Cerebellar nuclear complex (tissue), 1 donor: ENCODE measurements at places on chromosomes 5 and 9.

- no peak for DNase-seq
These were observed 88.0 kb upstream of the MAN2A1 start for GRCh38 chr5:109601736-109602135.

GRCh38 chr5:59813761-59814536 lies 79.6 kb downstream of the PDE4D start:
- DNase-seq, result no peak

GRCh38 chr5:128358826-128359225 lies 179.2 kb downstream of the FBN2 start:
- no peak for DNase-seq

GRCh38 chr5:155258161-155258560 lies 244.6 kb downstream of the KIF4B start:
- no peak for DNase-seq

GRCh38 chr5:109882546-109882945 lies 192.8 kb downstream of the MAN2A1 start:
- DNase-seq, result no peak

- DNase-seq, result no peak
These were observed 161.6 kb upstream of the FBXL17 start for GRCh38 chr5:108543486-108543885.

GRCh38 chr5:101783241-101784013 lies 512.7 kb downstream of the SLCO4C1 start:
- DNase-seq, result no peak

DNA sequence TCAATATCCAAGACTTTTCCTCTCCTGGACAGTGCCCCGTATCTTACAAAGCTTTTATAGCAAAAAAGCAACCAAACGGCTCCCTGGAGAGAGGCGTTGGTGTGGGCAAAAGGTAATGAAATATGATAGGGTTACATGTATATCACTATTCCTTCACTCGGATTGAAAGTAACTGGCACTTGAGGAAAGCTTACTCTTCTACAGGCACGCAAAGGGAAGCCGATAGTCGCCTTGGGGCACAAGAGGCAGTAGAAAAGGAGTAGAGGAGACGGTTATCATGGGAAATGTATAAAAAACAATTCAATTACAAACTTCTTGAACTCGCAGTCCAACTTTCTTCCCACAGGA lies 1.1 kb downstream of the DIAPH1 start:
- DNase-seq, result no peak

- no peak for DNase-seq
These were observed 117.9 kb upstream of the CKMT2 start for GRCh38 chr5:81115261-81115660.

- no peak for DNase-seq
These were observed 18.7 kb downstream of the PCDHGC5 start for GRCh38 chr5:141507387-141508091.

- DNase-seq, result no peak
These were observed 540.9 kb downstream of the KIF4B start for GRCh38 chr5:155554500-155554899.

- no peak for DNase-seq
These were observed 12.8 kb upstream of the NUP214 start for GRCh38 chr9:131112374-131113154.

GRCh38 chr5:148911386-148911785 lies 85.0 kb downstream of the ADRB2 start:
- DNase-seq, result no peak

GRCh38 chr5:160539431-160539830 lies 117.8 kb downstream of the PTTG1 start:
- no peak for DNase-seq

DNA sequence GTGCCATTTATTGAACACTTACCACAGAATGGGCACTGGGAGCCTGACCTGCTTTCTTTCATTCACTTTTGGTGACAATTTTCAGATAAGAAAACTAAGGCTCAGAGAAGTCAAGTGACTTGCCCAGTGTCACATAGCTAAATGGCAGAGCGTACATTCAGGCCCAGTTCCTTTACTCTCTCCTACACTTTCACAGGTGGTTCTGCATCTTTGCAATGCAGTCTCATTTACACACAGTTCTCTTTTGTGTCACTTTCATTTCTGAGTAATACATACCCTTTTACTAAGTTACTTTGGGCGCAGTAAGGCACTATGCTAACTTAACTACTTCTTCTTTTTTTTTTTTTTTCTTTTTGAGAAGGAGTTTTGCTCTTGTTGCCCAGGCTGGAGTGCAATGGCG lies 8.3 kb downstream of the NFIL3 start:
- DNase-seq, result no peak

GRCh38 chr9:83649515-83649914 lies 26.6 kb downstream of the IDNK start:
- DNase-seq, result no peak

- DNase-seq, result no peak
These were observed 43.7 kb downstream of the RASEF start for GRCh38 chr9:83019246-83019645.

DNA sequence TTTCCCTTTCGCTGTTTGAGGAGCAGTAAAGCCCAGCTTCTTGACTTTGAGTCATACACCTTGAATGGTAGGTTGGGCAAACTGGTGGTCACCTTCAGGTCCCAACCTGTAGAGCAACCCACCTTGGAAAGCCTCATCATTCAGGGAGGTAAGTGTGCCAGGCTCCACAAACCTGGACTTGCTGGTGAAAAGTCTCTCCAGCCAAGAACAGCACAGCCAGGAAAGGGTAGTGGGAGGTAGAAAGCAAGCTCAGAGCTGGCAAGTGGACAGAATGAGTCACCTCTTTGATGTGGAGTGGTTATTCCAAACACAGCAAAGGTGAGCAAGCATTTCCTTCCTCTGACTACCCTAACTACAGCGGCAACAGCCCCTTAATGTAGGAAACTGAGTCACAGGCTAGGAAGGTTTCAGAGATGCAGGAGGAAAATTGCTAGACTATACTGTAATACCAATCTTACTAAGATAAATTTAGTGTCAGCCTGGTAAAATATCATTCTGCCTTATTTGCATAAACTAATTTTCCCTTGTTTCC lies 117.5 kb upstream of the MTAP start:
- DNase-seq, result no peak

DNA sequence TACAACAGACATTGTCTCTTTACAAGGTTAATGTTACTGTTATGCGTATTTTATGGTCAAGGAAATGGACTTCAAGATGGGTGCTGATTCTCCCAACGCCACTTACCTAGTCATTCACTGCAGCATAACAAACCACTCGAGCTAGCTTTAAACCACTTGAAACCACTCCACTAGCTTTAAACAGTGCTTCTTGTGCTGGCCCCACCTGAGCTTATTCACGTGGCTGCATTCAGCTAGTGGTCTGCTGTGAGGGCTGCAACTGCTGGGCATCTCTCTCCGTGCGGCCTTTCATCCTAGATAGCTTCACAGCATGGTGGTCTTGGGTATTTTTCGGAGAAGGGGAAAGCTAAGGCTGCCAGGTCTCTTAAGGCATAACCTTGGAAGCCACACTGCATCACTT lies 3.5 kb upstream of the HRH2 start:
- no peak for DNase-seq

GRCh38 chr5:38765399-38765861 lies 80.4 kb upstream of the OSMR start:
- DNase-seq, result no peak

GRCh38 chr9:113151696-113152630 lies 1.2 kb downstream of the SLC31A2 start:
- DNase-seq, result no peak

DNA sequence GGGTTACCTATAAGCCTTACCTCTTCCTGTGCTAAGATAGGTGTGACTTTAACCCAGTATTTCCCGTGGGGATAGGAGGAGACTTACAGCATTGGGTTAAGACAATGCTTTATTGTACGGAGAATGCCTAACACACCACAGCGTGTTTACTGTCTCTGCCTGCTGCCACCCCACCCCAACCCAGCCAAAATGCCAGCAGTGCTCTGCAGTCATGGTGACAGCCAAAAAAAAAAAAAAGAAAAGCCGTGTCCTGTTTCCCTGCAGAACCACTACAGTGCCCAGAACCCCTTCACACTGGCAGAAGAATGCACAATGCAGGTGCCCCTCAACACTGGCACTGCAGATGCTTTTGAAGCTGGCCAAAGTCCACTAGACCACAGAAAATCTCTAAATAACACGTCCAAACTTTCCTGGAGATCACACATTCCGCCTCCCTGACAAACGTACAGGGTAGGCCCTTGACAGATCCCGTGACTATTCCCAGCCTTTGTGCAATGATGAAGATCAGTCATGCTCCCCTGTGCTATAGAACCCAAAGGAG lies 102.2 kb downstream of the SERINC5 start:
- no peak for DNase-seq

DNA sequence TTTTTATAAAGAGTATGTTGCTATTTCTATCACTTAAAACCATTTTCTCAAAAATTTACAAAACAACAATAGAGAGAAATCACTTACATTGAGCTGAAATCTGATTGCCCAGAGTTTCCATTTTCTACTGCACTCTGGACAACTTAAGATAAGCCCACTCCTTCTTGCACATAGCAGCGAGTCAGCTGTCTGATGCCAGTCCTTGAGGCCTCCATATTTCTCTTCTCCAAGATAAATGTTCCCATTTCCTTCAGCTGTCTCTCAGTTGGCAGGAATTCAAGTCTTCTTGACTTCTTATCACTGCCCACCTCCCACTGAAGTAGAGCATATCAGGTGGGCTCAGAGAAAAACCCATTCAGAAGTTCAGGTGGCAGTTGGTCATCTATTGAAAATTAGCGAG lies 78.5 kb upstream of the PIP5K1B start:
- no peak for DNase-seq
